ENCODE measurements at places on chromosomes 1 and 21.

DNA sequence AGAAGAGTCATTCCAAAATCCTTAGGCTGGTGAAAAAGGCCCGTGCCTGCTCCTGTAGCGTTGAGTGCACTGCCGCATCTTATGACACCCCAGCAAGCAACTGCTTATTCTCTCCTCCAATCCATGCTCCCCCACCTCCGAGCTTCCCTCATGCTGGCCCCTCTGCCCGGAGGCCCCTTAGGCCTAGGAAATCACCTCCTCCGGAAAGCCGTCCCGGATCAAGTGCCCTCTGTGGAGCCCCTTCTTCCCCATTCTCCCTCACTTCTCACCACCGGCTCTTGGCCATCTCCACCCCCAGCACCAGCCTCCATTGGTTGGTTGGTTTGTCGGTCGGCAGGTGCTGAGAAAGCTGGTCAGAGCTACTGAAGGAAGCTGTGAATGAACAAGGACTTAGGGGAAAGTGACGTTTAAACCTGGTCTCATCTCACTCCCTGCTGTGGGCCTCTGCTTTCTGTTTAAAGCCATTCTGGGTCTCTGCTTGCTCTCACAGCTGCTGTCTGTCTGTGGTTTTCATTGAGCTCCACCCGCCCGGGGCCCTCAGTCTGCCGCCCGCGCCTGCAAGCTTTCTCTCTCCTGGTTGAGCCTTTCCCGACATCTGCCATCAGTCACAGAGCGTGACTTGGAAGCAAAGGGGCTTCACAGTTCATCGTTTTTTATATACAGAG, 122.2 kb downstream of the KCNN3 start:
- peak; percentile 29 for DNase-seq

DNA sequence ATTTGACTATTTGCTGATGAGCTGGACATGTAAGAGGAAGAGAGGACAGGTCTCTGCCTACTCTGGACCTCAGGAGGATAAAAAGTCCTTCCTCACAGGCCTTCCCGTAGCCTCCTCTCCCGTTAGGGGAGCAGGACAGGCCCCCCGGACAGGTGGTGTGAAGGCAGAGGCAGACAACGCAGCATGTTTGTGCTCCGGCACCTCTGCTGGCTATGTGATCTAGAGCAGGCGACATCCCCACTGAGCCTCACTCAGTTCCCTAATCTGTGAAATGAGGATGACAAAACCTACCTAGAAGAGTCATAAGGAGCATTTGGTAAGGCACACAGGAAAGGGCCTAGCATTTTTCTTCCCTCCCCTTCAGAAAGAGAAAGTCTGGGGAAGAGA, 34.8 kb downstream of the KIAA1614 start:
- no peak for DNase-seq

DNA sequence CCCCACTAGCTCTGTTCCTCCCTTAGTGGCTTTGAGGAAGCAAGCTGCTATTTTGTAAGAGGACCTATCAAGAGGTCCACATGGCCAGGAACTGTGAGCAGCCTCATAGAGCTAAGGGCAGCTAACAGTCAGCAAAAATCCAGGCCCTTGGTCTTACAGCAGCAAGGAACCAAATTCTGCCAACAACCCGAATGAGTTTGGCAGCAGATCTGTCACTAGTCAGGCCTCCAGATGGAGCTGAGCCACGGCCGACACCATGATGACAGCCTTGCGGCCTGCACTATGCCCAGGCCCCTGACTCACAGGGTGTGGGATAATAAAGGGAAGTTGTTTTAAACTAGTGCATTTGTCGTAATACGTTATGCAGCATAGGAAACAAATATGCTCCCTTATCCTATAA, 28.0 kb upstream of the H3-3A start:
- DNase-seq = no peak

- DNase-seq = no peak
These were observed 99.6 kb downstream of the EIF4G3 start for GRCh38 chr1:21077085-21077484.

DNA sequence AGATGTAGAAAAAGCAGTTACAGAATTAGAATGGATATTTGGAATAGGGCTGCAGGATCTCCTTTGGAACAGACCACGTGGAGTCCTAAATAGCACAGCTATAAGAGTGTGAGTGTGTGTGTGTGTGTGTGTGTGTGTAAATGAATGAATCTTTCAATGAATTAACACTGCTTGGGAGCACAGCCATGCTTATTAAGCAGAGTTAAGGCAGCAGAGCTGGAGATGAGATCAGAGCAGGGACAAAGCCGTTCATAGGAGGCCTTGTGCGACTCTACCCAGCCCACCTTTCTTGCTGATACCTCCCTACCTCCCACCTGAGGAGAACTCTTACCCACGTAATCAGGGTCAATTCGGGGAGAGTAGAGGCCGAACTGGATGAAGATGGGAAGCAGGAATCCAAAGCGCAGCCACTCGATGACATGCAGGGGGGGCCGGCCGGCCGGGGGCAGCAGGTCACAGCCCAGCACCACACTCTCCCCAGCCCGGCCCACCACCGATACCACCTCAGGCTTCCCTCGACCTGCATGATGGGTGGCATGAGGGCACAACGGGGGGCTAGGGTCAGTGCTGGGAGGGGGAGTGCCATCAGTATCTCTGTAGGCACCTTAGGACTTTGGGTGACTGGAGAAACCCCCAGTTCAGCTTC, 2.7 kb downstream of the IGSF9 start:
- no peak for DNase-seq

DNA sequence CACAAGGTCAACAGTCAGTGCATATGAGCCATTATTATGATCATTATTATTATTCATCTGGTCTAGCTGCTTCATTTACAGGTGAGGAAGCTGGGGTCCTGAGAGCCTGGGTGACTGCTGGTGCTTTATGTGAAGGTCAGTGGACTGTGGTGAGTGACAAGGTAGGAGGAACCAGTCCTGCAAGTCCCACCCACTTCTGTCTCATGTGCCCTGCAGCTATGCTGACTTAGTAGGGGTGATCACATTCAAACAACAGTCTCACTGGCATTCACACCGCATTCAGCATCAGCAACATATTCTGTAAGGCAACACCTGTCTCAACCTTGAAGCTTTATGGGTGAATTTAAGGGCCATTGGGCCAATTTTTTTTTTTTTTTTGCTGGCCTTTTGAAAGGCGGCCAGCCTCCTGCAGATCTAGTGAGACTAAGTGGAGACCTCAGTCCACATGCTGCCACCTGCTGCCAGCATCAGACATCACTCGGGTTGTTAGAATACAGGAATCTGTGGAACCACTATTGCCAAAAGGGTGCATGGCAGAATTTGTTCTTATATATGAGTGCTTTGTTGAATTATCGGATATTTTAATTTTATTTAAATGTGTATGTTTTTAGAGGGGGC, 59.9 kb upstream of the CACNA1E start:
- DNase-seq = no peak

DNA sequence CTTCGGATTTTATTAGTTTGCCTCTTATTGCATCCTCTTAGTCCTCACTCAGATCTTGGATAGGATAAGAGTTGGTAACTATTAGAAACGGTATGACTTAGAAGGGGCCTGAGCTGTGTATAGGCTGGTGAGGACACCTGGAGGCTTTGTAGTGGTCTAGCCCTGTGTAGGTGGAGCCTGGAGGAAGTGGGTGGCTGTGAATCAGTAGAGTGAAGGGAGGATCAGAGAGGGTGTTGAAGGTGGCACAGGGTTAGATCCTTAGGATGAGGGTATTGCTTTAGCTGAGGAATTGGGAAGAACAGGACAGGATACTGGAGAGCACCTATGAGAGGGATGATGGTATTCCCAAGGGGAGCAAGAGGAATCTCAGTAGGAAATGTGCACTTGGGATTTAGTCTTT, 5.7 kb downstream of the VANGL1 start:
- DNase-seq = no peak

DNA sequence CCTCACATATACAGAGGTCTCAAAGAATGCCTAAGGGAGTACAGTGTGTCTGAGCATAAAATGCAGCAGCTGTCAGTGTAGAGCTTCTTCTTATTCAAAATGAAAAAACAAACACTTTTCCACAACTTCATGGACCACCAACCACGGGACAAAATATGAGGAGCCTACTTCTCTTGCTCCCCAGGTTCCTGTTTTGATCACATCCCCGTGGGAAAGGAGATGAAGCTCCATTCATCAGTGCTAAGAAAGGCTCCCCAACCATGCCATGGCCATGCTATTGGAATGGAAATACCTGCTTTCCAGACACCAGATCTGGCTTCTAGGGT, 383 bp downstream of the CD48 start:
- no peak for DNase-seq

DNA sequence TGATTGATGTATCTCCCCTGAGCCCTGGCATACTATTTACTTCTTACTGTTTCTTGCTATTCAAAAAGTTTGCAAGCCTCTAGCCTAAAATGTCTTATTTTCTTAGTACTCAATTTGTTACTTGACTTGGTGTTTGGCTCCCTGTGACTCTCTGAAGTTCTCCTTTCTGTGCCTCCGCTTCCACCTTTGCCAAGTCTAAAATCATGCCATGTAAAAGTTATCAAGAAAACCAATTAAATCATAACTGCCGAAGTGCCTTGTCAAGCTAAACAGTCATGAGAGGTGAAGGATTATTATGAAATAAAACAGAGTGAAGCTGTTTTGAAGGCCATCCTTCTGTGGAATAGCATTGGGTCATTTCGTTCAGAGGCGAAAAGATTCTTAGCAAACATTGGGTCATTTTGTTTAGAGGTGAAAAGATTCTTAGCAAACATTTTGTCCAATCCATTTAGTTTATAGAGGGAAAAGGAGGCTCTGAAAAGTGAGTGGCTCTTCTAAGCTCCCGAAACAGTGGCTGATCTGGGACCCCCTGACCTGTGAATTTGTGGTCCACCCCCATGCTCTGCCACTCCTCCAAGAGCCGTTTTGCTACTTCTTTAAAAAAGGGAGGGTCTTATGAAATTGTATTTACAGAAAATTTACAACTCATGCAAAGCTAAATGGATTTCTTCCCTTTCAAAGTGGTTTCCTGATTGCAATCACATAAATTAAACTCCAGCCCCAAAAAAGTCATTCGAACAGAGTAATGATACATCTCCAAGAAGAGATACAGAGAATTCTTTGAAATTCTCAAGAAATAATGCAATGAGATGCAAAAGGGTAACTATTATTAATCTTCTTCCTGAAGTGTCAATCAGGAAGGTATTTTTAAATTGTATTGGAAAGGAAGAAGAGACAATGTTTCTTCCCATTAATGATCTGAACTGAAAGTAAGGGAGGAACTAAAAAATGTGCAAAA, 141.4 kb downstream of the RUNX1 start:
- DNase-seq = no peak

GRCh38 chr1:219661464-219662092, 48.7 kb upstream of the ZC3H11B start:
- no peak for DNase-seq

DNA sequence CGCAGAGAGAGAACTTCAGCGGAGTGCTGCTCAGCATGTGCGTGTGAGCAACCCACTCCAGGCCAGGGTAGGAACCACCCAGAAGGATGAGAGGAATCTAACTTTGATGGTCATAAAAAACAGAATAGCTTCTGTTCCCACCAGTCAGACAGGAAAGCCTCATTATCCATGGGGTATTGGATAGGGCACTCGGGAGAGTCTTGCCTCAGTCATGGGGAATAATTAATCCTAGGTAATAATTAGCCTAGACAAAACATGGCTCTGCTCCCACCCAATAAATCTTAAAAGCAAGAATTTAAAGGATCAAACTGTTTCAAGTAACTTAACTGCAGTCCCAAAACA, 35.3 kb downstream of the LDLRAD1 start:
- no peak for DNase-seq

DNA sequence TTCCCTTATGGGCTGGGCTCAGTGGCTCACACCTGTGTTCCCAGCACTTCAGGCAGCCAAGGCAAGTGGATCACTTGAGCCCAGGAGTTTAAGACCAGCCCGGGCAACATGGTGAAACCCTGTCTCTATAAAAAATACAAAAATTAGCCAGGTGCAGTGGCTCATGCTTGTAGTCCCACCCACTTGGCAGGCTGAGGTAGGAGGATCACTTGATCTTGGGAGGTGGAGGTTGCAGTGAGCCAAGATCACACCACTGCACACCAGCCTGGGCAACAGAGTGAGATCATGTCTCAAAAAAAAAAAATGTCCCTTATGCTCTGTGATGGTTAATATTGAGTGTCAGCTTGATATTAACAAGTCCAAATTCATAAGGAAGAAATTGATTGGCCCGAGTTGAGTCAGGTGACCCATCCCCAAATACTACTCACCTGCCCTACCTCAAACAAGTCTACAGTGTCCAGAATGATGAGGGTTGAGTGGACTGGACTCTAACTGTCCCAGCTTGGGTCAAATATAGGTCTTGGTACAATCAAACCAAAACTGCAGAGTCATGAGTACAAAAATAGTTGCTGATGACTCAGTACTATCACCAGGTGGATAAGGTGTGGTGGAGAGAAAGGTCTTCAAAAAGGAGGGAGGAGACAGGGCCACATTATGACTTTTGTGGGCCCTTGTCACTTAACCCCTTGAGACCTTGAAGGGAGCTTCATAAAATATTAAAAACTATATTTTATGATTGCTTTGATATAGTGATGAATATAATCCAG, 161.0 kb downstream of the ZNF326 start:
- DNase-seq = no peak

GRCh38 chr1:150922519-150922975, 3.6 kb upstream of the SETDB1 start:
- DNase-seq = peak; percentile 75

GRCh38 chr1:239912471-239912870, 179.2 kb upstream of the FMN2 start:
- DNase-seq = no peak

- DNase-seq = no peak
These were observed 14.5 kb downstream of the NT5C1A start for GRCh38 chr1:39657402-39657801.

- peak; percentile 17 for DNase-seq
These were observed 699.2 kb upstream of the ZP4 start for GRCh38 chr1:238589843-238590435.

- DNase-seq = no peak
These were observed 1595.4 kb downstream of the PLA2G4A start for GRCh38 chr1:188424176-188424575.

DNA sequence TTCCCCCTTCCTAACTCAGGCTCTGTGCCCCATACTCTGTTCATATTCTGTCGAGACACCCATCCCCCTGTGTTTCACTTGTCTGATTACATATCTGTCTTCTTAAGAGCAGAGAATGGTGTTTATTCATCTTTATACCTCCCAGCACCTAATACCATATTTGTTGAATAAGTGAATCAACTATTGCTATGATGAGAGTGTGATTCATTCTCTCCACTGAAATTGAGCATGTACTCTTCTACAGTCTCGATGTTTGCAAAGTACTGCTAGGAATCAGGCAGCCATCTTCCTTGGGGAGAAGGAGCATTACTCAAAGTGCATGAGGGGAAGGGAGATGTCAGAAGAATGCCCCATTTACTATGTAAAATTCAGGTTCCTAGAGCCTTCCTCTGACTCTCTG, 27.0 kb downstream of the TBX15 start:
- no peak for DNase-seq

Measured in CD4-positive, alpha-beta memory T cell (primary cell).